GM23338 (cell line): ENCODE measurements at places on chromosomes 7 and 10. TPM values are rescaled to one million over a fixed set of nuclear protein-coding genes. Genes with fewer than 3 reads are reported as not detected.

Gene COL26A1
- polyA plus RNA-seq: 17.8 and 20.6 TPM in 2 replicates

Gene PHF14
- 87.9 and 88.7 TPM in 2 replicates for polyA plus RNA-seq

Gene ACHE
- 3.6 and 3.9 TPM in 2 replicates for polyA plus RNA-seq

Gene TAX1BP1
- polyA plus RNA-seq: 62.0 and 87.9 TPM in 2 replicates

Gene SLC25A28
- 15.5 and 16.4 TPM in 2 replicates for polyA plus RNA-seq

Gene MMP21
- 0.10 TPM in 1 of 2 replicates, not detected in the other for polyA plus RNA-seq

Gene AGR2
- polyA plus RNA-seq: not detected in 2 replicates

Gene STAG3
- polyA plus RNA-seq: 4.1 and 4.7 TPM in 2 replicates

Gene AZGP1
- polyA plus RNA-seq: 1.3 TPM in 1 of 2 replicates, not detected in the other

Gene TAS2R41
- not detected in 2 replicates for polyA plus RNA-seq

Gene AKR1B1
- 138 and 154 TPM in 2 replicates for polyA plus RNA-seq

Gene SLC13A1
- not detected in 2 replicates for polyA plus RNA-seq

Gene CARD11
- polyA plus RNA-seq: 17.7 and 19.0 TPM in 2 replicates

Gene TMEM236
- polyA plus RNA-seq: 0.03 and 0.05 TPM in 2 replicates

Gene SUGCT
- polyA plus RNA-seq: 4.2 and 5.2 TPM in 2 replicates

Gene OR2A1
- 1.2 and 1.6 TPM in 2 replicates for polyA plus RNA-seq

Gene SSC4D
- 4.9 and 9.7 TPM in 2 replicates for polyA plus RNA-seq

Gene CALN1
- polyA plus RNA-seq: 3.0 and 7.6 TPM in 2 replicates

Gene DNAJC30
- polyA plus RNA-seq: 5.2 and 5.6 TPM in 2 replicates

Gene KIFBP
- polyA plus RNA-seq: 21.9 and 24.5 TPM in 2 replicates

Gene ADCK2
- 4.7 and 5.0 TPM in 2 replicates for polyA plus RNA-seq

Gene CRTAC1
- 0.47 and 0.63 TPM in 2 replicates for polyA plus RNA-seq

Gene FAM25C
- polyA plus RNA-seq: not detected in 2 replicates

Gene NYAP1
- polyA plus RNA-seq: 0.19 and 0.49 TPM in 2 replicates

Gene NOS3
- polyA plus RNA-seq: 2.6 and 3.1 TPM in 2 replicates

Gene ZCCHC24
- polyA plus RNA-seq: 2.0 and 2.9 TPM in 2 replicates

Gene CALML5
- 0.26 and 0.40 TPM in 2 replicates for polyA plus RNA-seq

Gene PALS2
- 115 and 125 TPM in 2 replicates for polyA plus RNA-seq

Gene SFRP5
- polyA plus RNA-seq: 2.4 and 3.4 TPM in 2 replicates

Gene LIPF
- polyA plus RNA-seq: not detected in 2 replicates

Gene CDCA7L
- polyA plus RNA-seq: 187 and 194 TPM in 2 replicates

Gene NPFFR1
- 0.05 TPM in 1 of 2 replicates, not detected in the other for polyA plus RNA-seq

Gene SLC29A4
- polyA plus RNA-seq: 4.8 and 6.4 TPM in 2 replicates

Gene POMZP3
- polyA plus RNA-seq: 6.8 and 8.7 TPM in 2 replicates

Gene PDLIM1
- 227 and 233 TPM in 2 replicates for polyA plus RNA-seq

Gene HOXA1
- polyA plus RNA-seq: not detected in 2 replicates

Gene DYNC1I1
- polyA plus RNA-seq: 1.4 and 1.9 TPM in 2 replicates

Gene PRLHR
- polyA plus RNA-seq: 0.07 TPM in 1 of 2 replicates, not detected in the other

Gene ATOH7
- 0.23 TPM in 1 of 2 replicates, not detected in the other for polyA plus RNA-seq

Gene NEUROG3
- polyA plus RNA-seq: 0.31 TPM in 1 of 2 replicates, not detected in the other

Gene SPDYE9
- polyA plus RNA-seq: 0.78 and 1.1 TPM in 2 replicates

Gene UCN3
- not detected in 2 replicates for polyA plus RNA-seq

Gene MAPK8
- 40.0 and 52.4 TPM in 2 replicates for polyA plus RNA-seq

Gene ERVW-1
- polyA plus RNA-seq: not detected in 2 replicates
